ENCODE measurements at places on chromosomes 4 and X.

GRCh38 chr4:6582889-6583490 is 8.0 kb downstream of the MAN2B2 start:
- DNase-seq: peak; percentile 55

- DNase-seq: no peak
Measured at GRCh38 chr4:181258569-181258968, 984.6 kb upstream of the TENM3 start.

- peak; percentile 66 for DNase-seq
Measured at GRCh38 chr4:83771113-83771705, 235.3 kb downstream of the GPAT3 start.

GRCh38 chr4:82705928-82706300 is 92.7 kb downstream of the SCD5 start:
- no peak for DNase-seq

GRCh38 chr4:138223231-138223910 is 18.8 kb downstream of the SLC7A11 start:
- DNase-seq: no peak

GRCh38 chrX:132461886-132462285 is 27.0 kb downstream of the MBNL3 start:
- DNase-seq: no peak

GRCh38 chr4:169042608-169043007 is 32.6 kb upstream of the CBR4 start:
- DNase-seq: no peak

- DNase-seq: no peak
Measured at GRCh38 chrX:118153270-118153669, 36.7 kb upstream of the KLHL13 start.

GRCh38 chrX:107716118-107716684 is 59.4 kb downstream of the TSC22D3 start:
- DNase-seq: peak; percentile 49

Measured in BE2C (cell line).